ENCODE measurements at places on chromosomes 5 and 9.

GRCh38 chr9:60546406-60546805, 367.8 kb upstream of the SPATA31A5 start:
- no peak for DNase-seq

DNA sequence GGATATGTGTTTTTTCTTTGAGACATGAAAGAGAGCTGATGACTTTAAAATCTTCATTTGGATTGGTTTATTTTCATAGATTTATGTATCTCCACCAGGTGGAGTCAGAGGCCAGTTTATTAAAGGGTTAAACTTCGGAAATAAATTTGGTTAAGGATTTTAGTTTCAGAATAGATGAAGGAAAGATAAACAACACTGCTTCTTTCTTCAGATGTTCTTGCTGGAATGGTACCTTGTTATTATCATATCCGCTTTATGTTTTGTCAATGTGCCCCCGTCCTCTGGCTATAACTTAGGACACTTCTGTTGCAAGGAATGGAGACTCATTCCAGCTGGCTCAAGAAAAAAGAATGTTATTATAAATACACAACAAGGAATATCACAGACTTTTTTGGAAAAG, 81.2 kb downstream of the ALDH1A1 start:
- DNase-seq, result no peak

GRCh38 chr9:136082496-136083361, 12.4 kb downstream of the NACC2 start:
- DNase-seq, result no peak

DNA sequence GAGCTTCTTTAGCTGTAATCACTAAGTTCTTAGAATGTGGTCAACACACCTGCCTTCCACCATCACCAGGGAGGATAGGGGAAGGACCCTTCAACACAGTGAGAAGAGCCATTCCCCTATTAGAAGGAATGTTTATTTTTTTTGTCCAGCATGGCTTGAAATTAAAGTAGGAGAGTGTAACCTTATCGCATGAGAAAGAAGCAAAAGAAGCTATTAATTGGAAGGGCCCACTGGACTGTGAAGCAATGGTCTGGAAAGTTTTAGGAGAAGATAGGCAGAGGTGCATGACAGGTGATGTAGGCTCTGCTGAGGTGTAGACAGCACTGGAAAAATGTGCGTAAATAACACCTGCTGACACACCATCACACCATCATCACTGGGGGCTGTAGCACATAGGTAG, 1526.0 kb downstream of the MAT2B start:
- no peak for DNase-seq

GRCh38 chr5:111142932-111143331, 50.8 kb downstream of the WDR36 start:
- no peak for DNase-seq

DNA sequence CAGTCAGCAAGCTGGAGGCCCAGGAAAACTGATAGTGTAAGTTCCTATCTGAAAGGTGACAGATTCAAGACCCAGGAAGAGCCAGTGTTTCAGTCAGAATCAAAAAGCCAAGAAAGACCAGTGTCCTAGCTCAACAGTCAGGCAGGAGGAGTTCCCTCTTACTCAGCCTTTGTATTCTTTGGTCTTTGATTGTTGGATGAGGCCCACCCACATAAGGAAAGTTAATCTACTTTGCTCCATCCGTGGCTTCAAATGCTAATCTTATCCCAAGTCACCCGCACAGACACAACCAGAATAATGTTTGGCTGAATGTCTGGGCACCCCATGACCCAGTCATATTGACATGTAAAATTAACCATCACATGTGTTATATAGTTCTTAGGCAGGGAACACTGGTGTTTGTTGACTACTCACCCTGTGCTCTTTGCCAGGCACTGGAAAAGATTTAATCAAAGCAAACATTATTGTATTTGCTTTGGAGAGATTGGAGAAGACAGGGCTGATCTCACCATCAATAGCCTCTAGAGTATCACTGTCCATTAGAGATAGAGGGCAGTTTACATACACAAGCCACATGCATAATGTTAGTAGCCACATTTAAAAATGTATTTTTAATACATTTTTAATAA, 96.3 kb upstream of the KCNN2 start:
- no peak for DNase-seq

DNA sequence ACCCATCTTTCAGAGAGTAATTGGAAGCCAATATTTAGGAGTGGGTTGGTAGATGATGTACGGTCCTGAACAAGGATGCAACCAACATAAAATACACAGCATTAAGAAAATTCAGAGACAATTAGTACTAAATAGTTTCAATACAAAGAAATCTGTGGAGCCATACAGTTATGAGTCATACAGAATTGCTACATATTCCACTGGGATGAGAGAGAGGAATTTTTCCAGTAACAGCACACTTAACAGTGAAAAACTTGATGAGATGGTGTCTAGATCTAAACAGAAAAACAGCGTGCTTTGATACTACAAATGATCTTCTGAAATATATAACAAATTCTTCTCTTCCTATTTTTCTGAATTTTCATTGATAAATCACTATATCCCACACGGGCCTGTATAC, 1999.3 kb upstream of the CDH9 start:
- DNase-seq, result no peak

GRCh38 chr9:129776938-129777768, 24.3 kb upstream of the PTGES start:
- peak; percentile 11 for DNase-seq

DNA sequence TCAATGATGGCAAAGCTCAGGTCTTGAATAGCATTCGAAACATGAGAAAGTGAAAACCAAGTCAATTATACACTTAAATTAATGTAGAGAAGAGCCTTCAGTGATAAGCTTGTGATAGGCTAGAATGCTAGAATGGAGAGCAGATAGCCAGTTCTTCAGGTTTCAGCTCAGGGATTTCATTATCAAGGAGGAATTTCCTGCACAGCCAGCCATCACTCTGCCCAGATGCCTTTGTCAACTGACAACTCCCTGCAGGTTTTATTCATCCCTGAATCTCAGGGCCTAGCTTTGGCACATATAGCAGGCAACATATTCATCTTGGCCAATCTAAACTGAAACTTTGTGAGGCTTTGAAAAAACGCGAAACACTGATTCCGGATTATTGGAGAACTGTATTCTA, 199.3 kb upstream of the CDH6 start:
- DNase-seq, result no peak

DNA sequence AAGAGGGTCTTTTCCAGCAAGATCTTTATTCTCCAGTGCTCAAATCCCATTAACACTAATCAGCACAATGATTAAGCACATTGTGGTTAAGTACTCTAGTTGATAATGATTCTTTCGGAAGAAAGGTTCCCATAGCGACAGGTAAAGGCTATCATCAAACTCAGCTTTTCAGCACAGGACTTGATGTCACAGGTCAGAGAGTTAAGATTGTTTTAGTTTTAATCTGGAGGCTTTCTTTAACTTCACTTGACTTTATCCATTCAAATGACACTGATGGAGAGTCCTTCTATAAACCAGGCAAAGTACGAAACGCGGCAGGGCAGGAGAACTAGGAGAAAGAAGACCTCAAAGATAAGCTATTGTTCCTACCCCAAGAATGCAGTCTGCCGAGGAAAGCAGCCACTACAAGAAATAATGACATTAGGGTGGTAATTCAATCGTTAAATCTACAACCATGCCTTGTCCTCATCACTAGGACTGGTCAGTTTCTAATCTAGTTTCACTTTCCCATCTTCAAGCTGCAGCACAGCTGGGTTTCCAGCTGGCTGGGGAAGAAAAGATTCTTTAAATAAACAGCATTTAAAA, 4.6 kb downstream of the NRG2 start:
- no peak for DNase-seq

- DNase-seq, result no peak
Measured at GRCh38 chr5:58127255-58128220, 332.3 kb downstream of the PLK2 start.

DNA sequence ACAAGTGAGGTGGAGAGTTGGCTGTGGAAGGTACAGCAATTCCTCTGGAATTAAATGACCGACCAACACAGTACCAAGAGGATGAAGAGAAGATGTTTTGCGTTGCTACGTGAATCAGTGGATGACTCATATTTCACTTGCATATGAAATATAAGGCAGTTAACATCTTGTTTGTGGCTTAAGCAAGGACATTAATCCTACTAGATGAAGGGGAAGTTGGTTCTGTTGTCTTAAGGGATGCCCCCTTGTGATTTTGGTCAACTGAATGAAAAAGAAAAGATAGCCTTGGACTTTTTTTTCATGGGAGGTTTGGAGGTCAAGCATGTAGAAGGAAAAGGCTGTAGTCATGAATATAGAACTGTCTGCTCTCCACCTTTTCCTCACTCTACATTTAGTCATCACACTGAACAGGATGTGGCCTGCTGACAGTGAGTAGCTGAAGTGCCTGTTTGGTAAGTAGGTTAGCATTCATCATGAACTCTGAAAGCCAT, 33.9 kb downstream of the VLDLR start:
- no peak for DNase-seq

DNA sequence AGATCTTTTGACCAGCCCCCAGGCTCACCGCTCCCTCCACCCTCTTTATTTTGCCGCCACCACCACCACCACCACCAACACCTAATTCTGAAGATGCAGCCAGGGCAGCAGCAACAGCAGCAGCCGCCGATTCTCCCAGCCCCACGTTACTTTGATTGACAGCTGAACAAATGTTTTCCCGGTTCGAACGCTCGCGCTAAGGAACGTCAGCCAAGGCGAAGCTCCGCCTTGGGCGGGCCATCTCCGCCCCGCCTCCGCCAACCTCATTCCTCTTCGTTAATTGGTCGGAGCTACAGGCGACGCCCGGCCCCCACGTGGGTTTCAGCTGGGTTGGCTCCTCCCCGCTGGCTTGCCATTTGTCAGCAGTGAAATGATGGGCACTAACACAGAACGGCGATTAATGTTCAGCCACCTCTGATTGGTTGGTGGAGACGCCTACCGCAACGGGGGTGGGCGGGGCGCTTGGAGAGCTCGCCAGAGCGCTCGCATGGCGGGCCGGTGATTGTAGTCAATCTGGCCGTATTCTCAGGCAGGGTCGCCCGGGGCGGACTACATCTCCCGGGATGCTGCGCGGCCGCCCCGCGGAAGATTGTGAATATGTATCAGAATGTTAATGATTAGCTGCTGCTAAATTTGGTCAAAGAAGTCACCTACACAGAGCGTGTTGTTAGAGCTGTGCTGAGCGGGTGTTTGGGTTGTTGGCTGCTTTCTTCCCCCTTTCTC, at the start of gene TLE4:
Gene TLE4, plus strand, starts transcription at position 657 of the 723 bp plus-strand sequence. CDS start 826 bp downstream, outside the sequence.
- peak; percentile 99 for DNase-seq

GRCh38 chr5:140690376-140690932, 716 bp downstream of the HARS1 start:
- no peak for DNase-seq

- no peak for DNase-seq
Measured at GRCh38 chr9:114371973-114372917, 15.5 kb downstream of the AKNA start.

GRCh38 chr9:35859310-35859989, 10.8 kb downstream of the OR13J1 start:
- no peak for DNase-seq

DNA sequence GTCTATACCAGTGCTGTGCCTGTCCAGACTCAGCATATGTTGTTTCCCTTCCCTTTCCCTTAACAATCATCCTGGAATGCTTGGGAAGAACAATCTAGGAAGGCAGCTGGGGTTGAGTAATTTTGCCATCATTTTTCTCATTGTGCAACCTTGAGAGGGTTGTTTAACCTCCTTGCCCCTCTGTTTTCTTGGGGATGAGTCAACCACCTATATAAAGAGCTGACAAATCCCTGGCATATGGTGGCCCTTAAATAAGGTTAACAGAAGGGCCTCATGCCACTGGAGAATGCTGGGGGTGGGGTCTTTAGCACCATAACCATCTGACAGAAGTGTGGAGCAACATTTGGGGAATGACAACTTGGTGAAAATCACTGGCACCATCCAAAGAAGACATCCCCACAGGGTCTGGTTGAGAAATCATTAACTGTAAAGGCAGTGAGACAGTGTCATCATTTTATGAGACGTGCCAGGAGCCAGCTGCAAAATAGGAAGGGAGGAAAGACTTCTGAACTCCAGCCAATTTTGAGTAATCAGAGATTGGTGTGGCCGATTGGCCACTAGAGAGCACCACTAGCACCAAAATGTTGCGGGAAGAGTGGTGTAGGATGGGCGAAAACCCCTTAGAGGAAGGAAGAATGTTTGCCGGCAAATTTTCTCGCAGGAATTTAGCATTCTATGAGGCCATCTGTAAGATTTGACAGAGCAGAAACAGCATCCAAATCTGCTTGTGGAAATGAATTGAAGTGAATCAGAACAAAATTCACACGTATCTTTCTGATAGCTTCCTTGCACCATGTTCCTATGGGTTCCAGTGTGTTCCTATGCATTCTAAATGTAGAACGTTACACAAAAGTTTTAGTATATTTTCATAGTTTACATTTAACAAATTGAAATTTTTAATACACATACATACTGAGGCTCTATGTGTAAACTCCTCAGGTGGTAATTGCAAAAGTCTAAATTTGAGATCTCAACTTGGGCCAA, 113.8 kb downstream of the MSX2 start:
- DNase-seq, result no peak

GRCh38 chr9:114492991-114493390, 12.3 kb downstream of the WHRN start:
- no peak for DNase-seq

GRCh38 chr5:56481428-56482357, 248.6 kb upstream of the ANKRD55 start:
- DNase-seq, result peak; percentile 9

- DNase-seq, result no peak
Measured at GRCh38 chr5:7050986-7051385, 337.8 kb downstream of the TENT4A start.

DNA sequence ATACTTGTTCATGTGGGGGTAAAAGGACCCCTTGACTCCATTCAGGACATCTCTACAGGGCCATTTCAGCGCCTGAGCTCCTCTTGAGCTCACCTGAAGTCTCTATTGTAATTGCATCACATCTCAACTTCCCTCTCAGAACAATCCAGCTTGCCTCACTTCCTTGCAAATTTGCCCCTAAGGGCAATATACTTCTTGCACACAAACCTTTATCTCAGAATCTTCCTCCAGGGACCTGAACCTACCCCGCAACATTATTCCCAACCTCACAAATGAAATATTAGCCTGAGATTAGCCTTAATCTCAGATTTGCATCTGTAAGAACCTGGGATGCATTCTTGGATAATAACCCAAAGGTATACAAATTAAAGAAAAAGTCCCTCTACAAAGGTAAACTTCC, 159.2 kb downstream of the DRD1 start:
- no peak for DNase-seq

GRCh38 chr9:13705918-13706317, 426.4 kb upstream of the MPDZ start:
- DNase-seq, result no peak
